ENCODE measurements at places on chromosomes 1 and 21.

DNA sequence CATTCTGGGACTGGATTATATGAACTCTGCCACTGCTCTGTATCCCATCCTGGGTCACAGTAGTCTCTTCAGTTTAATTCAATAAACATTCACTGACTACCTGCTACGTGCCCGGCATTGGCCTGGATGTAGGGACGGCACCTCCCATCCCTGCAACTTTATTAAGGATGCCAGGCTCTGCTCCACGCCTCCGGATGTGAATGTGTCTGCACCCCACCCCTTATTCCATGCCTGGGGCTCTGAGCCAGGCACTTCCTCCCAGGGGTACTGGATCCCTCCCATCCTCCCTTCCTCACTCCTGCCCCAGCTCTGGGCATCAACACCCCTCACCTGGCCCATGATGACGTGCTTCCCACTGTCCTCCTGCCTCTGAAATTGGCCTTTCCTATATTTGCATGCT is 53.7 kb downstream of the KCNN3 start:
- no peak for DNase-seq

DNA sequence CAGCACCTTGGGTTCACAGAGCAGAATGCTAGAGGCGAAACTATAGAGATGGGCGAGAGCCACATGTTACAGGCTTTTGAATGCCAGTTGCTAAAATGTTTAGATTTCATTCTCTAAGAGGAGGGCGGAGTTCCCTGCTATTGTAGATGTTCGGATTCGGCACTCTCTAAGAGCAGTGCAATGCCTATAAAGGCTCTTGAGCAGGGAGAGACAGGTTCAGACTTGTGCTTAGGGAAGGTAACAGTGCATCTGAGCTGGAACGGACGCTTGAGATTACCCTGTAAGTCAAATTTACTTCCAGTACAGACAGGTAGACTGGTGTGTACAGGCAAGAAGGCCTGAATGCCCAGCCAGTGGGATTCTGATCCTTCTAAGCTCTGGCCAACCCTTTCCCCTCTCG is 15.3 kb downstream of the LURAP1 start:
- DNase-seq = no peak

- no peak for DNase-seq
These were observed 1.9 kb upstream of the PIGV start for GRCh38 chr1:26785611-26786436.

DNA sequence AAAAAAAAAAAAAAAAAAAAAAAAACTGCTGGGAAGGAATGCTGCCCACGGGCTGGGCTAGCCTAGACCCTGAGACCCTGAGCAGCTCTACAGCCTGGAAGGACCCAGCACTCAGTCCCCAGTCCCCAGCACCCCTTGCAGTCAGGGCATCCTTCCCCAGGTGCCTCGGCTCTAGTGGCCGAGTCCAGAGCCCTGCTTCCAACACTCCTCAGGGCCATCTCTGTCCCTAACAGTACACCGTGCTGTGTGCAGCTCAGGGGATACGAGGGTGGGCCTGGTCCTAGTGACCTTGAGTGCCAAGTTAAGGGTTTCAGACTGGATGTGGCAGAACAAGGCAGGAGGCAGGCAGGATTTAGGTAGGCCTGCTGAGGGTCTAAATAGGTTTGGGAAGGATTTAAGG is 50.2 kb upstream of the LRP8 start:
- no peak for DNase-seq

DNA sequence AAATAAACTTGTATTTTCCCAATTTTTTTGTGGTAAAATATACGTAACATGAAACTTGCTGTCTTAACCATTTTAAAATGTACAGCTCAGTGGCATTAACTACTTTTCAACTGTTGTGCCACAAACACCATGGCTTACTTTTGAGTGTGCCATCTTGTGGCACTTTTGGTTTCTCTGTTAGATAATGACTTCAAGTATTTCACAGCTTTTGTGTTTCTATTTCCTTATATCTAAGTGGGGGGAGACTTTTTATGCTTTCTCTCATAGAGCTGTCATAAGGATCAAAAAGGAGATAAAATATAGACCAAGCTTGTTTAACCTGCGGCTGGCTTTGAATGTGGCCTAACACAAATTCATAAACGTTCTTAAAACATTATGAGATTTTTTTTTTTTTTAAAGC is 44.3 kb downstream of the CDC14A start:
- DNase-seq = no peak

DNA sequence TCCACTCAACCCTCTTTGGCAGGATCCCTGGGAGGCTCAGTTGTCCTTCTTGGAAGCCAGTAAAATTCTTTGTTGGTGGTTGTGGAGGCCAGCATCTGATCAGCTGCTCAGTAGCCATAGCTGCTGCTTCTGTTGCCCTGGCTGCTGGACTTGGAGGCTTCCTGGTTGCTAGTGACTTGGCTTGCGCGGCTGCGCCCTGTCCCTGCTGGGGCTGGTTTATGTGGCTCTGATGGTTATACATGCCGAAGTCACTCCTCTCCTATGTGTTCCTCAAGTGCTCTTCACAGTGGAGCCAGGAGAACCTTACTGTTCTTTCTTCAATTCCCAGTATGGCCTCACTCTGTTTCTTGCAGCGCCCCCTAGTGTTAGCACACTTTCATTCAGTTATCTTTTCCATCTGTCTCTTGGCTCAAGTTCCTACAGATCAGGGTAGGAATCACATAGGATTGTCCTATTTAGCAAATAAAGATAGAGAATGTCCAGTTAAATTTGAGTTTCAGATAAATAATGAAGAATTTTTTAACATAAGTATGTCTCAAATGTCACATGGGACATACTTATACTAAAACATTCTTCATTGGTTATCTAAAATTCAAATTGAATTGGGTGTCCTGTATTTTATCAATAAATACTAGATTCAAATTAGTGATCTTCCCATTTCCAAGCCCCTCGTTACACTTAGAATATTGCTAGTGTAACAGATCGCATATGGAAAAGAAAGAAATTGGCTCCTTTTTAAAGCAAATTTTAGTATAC is 176.5 kb downstream of the TGFB2 start:
- peak; percentile 24 for DNase-seq

- no peak for DNase-seq
These were observed 9.3 kb downstream of the PODN start for GRCh38 chr1:53071167-53071865.

DNA sequence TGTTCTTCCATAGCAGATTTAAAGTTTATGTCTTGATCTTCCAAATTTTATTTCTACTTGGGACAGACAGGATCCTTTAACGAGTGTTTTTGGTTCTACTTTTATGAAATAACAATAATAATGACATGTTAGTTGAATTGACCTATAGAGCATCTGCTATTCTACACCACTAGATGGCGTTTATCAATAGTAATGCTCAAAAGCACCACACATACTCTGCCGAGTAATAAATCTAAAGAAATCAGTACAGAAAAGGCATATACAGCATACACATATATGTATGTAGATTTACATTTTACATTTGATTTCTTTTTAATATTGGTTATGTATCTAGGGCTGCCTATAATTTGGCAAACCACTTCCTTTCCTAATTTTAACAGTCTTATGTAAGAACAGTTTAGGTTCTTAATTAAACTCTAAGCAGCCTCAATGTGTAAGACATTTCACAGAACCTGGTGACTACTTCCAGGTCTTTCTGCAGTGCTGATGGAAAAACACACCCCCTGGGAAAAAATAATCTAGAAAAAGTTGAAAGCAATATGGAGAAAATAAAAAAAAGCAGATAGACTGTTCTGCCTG is 5.9 kb upstream of the SIPA1L2 start:
- DNase-seq = peak; percentile 74

DNA sequence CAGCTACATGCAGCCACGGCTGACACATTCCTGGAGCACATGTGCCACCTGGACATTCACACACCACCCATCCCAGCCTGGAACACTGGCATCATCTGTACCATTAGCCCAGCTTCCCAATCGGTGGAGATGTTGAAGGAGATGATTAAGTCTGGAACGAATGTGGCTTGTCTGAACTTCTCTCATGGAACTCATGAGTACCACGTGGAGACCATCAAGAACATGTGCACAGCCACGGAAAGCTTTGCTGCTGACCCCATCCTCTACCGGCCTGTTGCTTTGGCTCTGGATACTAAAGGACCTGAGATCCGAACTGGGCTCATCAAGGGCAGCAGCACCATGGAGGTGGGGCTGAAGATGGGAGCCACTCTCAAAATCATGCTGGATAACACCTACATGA is 25.0 kb upstream of the TRIM33 start:
- no peak for DNase-seq

- no peak for DNase-seq
These were observed 77.8 kb downstream of the ADGRL2 start for GRCh38 chr1:81878538-81878937.

GRCh38 chr1:151534662-151535278 is 5.3 kb upstream of the TUFT1 start:
- DNase-seq = peak; percentile 77

DNA sequence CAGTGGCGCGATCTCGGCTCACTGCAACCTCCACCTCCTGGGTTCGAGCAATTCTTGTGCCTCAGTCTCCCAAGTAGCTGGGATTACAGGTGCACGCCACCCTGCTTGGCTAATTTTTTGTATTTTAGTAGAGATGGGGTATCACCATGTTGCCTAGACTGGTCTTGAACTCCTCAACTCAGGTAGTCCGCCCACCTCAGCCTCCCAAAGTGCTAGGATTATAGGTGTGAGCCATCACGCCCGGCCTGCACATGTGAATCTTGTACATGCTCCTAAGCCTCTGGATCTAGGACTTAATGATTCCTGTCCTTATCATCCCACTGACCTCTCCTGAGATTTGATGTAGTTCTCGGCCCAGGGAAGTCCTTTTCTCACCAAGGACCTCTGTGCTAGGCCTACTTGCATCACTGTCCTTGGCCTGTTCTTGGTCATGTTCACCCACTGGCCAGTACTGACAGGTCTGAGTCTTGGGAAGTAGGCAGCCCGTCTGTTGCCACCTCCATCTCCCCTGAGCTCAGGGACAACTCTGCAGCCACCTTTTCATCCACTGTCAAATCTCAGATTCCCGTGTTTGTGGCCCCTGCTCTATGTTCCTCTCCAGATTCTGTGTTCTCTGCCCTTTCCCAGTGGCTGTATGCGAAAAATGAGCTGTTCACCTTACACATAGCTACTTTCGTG is 9.4 kb downstream of the HYI start:
- DNase-seq = no peak

- no peak for DNase-seq
These were observed 58.8 kb downstream of the NAV1 start for GRCh38 chr1:201597551-201598230.

DNA sequence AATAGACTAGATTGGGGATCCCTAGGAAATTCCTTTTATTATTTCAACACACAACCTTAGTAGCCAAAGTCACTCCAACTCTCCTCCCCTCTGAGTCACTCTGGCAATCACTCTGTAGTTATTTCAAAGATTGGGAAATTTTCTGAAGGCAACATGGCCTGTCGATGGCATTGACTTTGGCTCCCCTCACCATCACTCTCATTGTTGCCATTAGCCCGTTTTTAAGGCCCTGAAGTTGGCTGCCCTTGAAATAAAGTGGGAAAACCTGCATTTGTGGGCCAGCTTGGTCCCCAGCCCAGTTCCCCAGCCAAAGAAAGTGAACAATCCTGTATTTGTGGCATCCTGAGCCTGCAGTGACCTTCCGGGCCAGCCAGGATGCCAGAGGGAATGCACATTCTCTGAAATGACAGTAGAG is 52.5 kb downstream of the CDC7 start:
- no peak for DNase-seq

GRCh38 chr1:184641894-184642293 is 112.8 kb downstream of the EDEM3 start:
- DNase-seq = no peak

- no peak for DNase-seq
These were observed 3.8 kb downstream of the CTSS start for GRCh38 chr1:150761801-150762200.

- DNase-seq = no peak
These were observed 88.2 kb downstream of the MIS18A start for GRCh38 chr21:32190493-32191144.

All from cardiac muscle cell (in vitro differentiated cells and primary cell).